ENCODE measurements at places on chromosomes 2 and 18.

GRCh38 chr2:157897106-157897971 is 21.2 kb upstream of the ACVR1 start:
- no peak for DNase-seq
- peaks cover 69% of the 10 kb centered on the region for H3K4me1 ChIP-seq
- peak overlapping the region; percentile 33 for H3K4me3 ChIP-seq
- peak overlapping the region; percentile 45 for H3K27ac ChIP-seq
- no peaks in the 10 kb centered on the region for H3K36me3 ChIP-seq

DNA sequence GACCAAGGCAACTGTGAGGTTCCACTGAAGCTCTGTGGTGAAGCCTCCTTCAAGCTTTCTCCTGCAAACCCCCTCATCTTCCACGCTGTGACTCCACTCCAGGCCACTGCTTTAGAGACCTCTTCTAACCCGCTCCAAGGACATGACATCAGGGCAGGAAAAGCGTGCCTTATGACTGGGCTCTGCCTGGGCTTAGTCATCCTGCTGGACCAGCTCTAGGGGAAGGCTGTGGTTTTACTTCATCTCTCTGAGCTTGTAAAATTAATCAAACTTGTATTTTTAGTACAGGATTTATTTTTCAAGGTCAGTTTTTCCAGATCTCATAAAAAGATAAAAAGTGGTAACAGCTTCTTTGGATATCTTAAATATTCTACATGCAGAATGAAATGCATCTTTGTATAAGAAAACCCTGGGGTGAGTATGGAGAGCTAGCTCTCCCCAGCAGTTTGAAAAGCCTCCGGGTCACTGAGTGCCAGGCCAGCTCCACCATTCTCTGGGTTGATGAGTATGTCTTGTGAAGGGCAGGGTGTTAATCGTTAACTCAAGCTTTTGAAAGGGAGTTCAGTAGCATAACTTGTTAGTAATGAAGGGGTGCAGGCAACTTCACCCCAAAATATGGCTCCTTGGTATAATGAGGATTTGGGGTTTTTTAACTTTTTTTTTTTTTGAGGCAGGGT is 33.1 kb upstream of the YPEL5 start:
- H3K36me3 ChIP-seq: no peaks in the 10 kb centered on the region
- H3K4me3 ChIP-seq: no peak overlapping the region
- H3K27me3 ChIP-seq: no peaks in the 10 kb centered on the region
- no peak overlapping the region for H3K27ac ChIP-seq
- DNase-seq: no peak

DNA sequence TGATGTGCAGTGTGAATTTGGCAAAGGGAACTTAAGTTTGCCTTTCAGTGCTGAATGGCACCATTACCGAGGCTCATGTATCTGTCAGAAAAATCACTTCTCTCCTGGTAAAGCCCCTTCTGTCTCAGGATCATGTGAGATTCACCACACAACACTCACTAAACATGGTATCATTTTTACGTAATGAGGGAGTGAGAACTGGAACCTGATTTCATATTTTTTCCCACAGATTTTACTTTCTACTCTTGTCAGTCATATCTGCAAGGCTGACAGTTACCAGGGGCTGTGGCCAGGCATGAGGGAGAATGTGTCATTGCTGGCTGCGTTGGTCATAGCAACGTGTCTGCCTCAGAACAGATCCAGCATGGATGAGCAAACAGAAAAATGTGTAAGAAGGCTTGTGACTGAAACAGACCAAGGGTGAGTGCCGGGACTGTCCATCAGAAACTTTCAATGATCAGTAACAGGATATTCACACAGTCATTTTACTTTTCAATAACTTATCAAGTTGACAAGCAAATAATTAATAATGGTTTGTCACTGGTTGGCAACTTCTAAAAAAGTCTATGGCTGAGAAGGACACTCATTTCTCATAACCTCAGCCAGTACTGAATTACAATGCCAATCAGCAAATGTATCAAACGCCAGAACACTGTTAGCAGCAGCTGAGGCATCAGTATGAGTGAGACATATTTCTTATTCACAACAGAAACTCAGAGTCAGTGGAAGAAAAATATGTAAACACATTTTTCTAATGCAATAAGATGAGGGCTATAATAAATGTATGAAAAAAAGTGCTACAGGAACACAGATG is 100.5 kb downstream of the CDC42EP3 start:
- no peaks in the 10 kb centered on the region for H3K36me3 ChIP-seq
- no peak overlapping the region for H3K4me3 ChIP-seq
- H3K27me3 ChIP-seq: no peaks in the 10 kb centered on the region
- no peak for DNase-seq

DNA sequence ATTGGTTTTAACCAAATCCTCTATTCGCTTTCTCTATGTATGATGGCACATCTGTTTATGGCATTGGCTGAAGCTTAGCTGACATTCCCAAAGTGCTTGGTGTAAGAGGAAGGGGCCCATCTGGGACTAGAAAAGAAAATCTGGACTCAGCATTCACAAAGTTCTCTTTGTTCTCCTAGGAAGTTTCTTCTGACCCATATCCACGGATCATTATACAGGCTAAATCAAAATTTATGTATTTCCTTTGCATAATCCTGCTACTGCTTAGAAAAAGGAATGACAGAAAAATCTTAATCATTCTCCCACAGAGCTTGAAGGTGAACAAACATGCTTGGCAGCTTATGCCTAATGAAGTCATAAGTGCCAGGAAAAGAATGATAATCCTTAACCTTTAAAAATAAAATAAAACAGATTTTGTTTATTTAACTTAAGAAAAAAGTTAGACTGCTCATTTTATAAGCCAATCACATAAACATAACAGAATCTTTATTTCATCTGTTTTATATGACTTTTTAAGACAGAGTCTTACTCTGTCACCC is 88.4 kb downstream of the NYAP2 start:
- no peak overlapping the region for H3K27ac ChIP-seq
- no peaks in the 10 kb centered on the region for H3K27me3 ChIP-seq
- H3K4me3 ChIP-seq: no peak overlapping the region
- H3K36me3 ChIP-seq: no peaks in the 10 kb centered on the region

- no peak overlapping the region for H3K4me3 ChIP-seq
- H3K27me3 ChIP-seq: no peaks in the 10 kb centered on the region
- no peaks in the 10 kb centered on the region for H3K36me3 ChIP-seq
- peaks cover 17% of the 10 kb centered on the region for H3K4me1 ChIP-seq
These were observed 1.4 kb upstream of the EHD3 start for GRCh38 chr2:31232586-31232985.

DNA sequence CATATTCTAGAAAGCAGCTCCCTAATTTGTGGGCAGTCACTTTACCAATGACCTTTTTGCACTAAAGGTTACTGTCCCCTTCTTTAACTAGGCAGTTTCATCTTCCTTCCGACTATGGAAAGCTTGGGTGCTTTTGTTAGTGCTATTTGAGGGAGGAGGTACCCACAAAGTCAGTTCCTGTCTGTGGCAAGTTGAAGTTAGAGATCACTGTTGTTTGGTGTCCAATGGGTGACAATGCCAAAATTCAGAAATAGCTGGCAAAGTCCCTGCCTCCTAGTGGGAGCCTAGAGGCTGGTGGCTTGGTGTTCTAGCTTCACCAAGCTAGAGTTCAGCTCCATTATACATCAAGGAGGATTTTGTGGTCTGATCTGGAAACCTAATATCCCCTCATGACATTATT is 87.1 kb upstream of the PNPT1 start:
- H3K4me3 ChIP-seq: no peak overlapping the region
- H3K4me1 ChIP-seq: no peaks in the 10 kb centered on the region
- no peak for DNase-seq
- H3K36me3 ChIP-seq: no peaks in the 10 kb centered on the region
- H3K27ac ChIP-seq: no peak overlapping the region

GRCh38 chr2:167681234-167682015 is 566.0 kb downstream of the STK39 start:
- no peaks in the 10 kb centered on the region for H3K27me3 ChIP-seq
- H3K4me1 ChIP-seq: no peaks in the 10 kb centered on the region
- no peak for DNase-seq

GRCh38 chr2:215933151-215933550 is 80.2 kb downstream of the MREG start:
- no peaks in the 10 kb centered on the region for H3K4me1 ChIP-seq
- DNase-seq: no peak
- no peak overlapping the region for H3K27ac ChIP-seq

DNA sequence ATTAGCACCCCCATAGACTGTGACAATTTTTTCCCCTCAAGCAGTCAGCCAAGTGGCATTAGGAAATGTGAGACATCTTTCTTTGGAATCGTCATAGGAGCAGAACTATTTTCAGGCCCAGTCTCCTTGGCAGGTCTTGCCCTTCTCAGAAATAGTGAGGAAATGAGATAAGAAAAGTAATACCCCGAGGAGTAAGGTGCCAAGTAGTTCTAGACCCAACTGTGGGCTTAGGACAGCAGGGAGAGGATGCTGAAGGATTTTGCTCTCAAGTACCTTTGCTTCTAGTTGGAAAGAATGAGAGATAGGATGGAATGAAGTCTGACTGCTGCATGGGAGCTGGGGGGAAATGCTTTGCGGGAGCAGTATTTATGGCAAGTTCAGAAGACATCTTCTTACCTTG is 31.8 kb downstream of the PRKCE start:
- no peaks in the 10 kb centered on the region for H3K36me3 ChIP-seq
- H3K4me3 ChIP-seq: no peak overlapping the region
- H3K27ac ChIP-seq: no peak overlapping the region
- no peaks in the 10 kb centered on the region for H3K27me3 ChIP-seq

DNA sequence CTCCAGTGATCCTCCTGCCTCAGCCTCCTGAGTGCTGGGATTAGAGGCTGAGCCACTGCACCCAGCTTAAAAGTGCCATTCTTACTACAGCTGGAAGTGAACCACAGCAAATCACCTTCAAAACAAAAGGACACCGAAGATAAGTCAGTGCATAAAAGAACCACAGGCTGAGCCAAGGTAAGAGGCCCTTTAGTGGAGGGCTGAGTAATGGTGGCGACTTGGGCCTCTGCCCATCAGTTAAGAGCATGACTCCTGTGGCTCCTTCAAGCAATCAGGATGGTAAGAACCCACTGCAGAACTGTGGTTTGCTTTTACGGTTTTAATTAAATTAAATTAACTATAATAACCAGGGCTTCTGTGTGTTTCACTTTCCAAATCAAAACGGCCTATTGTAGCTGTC is 75.1 kb downstream of the CTAGE1 start:
- peak; percentile 85 for DNase-seq
- peak overlapping the region; percentile 48 for H3K27ac ChIP-seq
- H3K4me1 ChIP-seq: peaks cover 76% of the 10 kb centered on the region
- no peak overlapping the region for H3K4me3 ChIP-seq

DNA sequence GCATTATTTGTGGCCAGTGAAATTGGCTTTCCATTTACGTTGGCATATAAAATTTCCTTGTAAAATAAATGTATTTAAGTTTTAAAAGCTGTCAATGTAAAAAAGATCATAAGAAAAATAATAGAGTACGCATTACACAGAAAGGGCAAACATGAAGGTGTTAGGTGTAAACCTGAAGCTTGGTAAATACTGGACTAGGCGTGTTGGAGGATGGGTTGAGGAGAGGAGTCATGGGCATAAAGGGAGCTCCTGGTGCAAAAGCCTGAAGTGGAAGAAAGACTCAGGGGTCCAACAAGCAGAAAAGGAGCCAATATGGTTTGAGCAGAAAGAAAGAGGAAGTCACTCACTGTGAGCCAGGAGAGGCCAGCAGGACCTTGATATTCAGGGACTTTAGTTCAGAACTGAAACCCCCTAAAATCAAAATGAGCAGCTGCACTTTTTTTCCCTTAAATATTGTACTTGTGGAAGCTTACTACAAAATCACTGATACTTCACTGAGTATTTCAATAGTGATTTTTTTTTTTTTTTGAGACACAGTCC is 24.4 kb downstream of the SP5 start:
- peaks cover 7% of the 10 kb centered on the region for H3K27me3 ChIP-seq
- no peak for DNase-seq
- no peaks in the 10 kb centered on the region for H3K36me3 ChIP-seq
- no peak overlapping the region for H3K4me3 ChIP-seq
- H3K27ac ChIP-seq: no peak overlapping the region
- H3K4me1 ChIP-seq: no peaks in the 10 kb centered on the region

GRCh38 chr2:119697290-119698020 is 18.5 kb downstream of the TMEM177 start:
- H3K4me1 ChIP-seq: peaks cover 48% of the 10 kb centered on the region
- DNase-seq: peak; percentile 10
- no peaks in the 10 kb centered on the region for H3K36me3 ChIP-seq
- no peak overlapping the region for H3K27ac ChIP-seq
- H3K4me3 ChIP-seq: no peak overlapping the region

DNA sequence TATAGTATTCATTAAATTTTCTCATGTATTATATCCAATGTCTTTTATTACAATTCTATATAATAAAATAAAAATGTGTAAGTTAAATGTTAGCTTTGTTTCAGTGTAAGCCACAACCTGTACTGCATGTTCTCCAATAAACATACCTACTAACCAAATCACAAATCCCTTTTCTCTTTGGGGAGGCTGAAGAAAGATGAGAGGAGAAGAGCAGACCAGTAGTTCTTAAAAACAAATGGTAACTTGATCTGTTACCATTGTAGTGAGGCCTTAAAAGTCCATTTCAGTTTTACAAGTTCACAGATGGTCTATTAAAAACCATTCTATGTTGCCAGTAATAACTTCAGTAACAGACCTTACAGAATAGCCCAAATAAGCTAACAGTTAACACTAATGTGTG is 100.5 kb downstream of the SOS1 start:
- no peak for DNase-seq
- H3K27me3 ChIP-seq: no peaks in the 10 kb centered on the region
- H3K27ac ChIP-seq: no peak overlapping the region
- H3K36me3 ChIP-seq: no peaks in the 10 kb centered on the region
- no peaks in the 10 kb centered on the region for H3K4me1 ChIP-seq

DNA sequence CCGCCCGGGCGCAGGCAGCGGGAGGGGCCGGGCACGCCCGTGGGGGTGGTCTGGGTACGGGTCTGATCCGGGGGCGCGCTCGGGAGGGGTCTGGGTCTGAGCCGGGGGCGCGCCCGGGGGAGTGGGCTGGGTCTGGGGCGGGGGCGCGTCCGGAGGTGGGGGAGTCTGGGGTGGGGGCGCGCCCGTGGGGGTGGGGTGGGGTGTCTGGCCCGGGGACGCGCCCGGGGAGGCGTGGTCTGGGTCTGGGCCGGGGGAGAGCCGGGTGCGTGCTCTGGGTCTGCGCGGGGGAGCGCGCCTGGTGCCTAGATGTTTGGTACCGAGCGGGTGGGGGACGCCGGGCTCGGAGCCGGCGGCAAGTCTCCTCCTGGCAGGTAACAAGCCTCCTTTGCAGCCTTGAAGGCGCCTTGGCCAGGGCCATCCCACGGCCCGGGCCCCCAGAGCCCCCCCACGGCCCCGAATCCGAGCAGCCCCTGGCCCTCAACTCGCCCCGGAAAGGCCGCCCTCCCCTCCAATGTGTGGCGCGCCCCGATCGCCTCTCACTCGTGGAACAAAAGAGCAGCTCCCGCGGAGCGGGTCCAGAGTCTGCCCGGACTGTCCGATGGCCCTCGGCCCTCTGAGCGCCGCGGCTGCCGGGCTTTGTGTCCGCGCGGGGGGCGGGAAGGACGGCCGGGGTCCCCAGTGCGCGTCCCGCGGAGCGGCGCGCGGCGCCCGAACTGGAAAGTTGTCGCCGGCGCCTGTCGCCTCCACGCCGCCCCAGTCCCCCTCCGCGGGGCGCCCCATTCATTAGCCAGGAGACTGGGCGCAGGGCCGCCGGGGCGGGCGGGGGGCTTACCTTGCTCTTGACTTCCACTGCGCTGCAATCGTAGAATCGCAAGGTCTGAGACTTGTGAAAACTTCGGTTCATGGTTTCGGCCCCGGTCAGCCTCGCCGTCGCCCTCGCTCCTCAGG is 595 bp downstream of the PARD6G start:
- H3K4me3 ChIP-seq: no peak overlapping the region
- H3K36me3 ChIP-seq: no peaks in the 10 kb centered on the region
- H3K27me3 ChIP-seq: no peaks in the 10 kb centered on the region
- H3K27ac ChIP-seq: no peak overlapping the region

- no peaks in the 10 kb centered on the region for H3K36me3 ChIP-seq
- peaks cover 14% of the 10 kb centered on the region for H3K4me1 ChIP-seq
- H3K27me3 ChIP-seq: no peaks in the 10 kb centered on the region
- no peak overlapping the region for H3K4me3 ChIP-seq
- H3K27ac ChIP-seq: no peak overlapping the region
- no peak for DNase-seq
These were observed 177.2 kb downstream of the MYO3B start for GRCh38 chr2:170354855-170355780.
